ENCODE measurements at places on chromosomes 16 and 17.

DNA sequence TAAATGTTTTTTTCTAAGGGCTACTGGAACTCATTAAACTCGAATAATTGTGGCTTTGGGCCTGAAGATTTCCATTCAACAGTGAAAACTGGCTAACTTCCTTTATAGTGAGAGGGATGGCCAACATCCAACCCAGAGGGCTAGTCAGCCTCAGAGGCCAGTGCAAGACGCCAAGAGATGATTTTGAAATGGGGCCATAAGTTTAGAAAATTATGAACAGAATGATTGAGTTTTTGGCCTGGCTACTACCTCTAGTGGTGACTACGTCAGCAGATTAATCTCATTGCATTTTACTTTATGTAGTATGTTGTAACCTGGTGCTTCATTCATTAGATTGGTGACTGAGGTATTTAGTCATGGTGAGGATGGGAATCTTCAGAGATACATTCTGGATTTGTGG is 28.4 kb downstream of the HAPSTR1 start:
- DNase-seq = no peak

DNA sequence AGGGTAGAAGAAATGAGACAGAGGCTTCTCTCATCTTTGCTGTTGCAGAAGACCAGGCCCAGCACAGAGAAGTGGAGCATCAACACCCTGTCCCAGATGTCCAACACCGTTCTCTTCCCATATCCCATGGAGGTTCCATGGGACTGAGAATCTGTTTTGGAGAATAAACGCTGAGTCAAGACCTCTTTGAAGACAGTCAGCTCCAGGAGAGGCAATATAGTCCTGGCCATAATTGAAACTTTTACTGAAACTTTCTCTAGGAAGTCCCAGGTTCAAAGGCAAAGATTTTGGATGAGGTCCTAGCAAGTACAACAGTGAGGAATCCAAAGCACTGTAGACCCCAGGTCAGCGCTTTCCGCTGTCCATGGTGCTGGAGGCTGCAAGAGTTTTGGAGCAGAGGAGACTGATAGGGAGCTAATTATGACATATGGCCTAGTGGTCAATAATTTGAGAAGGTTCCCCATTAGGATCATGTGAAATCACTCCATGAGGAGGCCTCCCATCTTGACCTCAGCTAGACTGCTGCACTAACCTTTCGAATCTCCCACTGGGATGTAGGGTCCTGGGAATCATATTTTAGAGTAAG is 36.0 kb downstream of the OSBPL7 start:
- DNase-seq = no peak

DNA sequence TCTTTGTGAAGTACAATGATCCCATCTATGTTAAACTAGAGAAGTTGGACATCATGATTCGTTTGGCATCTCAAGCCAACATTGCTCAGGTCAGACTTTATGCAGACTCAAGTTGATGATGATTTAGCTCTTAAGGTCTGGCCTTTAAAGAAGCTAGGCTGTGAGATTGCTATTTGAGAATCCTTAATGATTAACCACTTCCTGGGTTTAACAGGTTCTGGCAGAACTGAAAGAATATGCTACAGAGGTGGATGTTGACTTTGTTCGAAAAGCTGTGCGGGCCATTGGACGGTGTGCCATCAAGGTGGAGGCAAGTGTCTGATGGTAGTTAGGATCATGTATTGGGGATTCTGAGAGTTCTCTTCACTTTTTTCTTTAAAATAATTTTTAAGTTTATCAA is 40.3 kb downstream of the AP2B1 start:
- no peak for DNase-seq

GRCh38 chr17:49681106-49681979 is 3.4 kb upstream of the SPOP start:
- no peak for DNase-seq

GRCh38 chr16:31471875-31472708 is at the start of gene TGFB1I1:
Gene TGFB1I1 (plus strand): TSS chr16:31472152. CDS start chr16:31472189, 37 bp downstream.
- peak; percentile 5 for DNase-seq

DNA sequence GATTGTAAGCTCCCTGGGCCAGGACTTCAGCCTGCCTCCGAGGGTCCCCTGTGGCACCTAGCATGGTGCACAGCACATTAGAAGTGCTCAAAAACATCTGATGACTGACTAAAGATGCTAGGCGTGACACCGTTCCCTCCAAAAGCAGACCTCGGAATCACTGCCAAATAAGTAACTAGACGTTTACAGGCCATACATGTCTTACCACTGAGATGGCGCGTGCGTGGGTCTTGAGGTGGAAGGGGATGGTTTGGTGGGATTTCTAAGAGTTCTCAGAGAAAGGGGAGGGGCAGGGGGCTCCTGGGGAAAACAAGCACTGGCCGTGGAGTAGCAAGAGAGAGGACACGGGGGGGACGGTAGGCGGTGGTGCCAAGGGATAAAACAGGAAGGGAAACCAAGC is 12.4 kb downstream of the MPO start:
- DNase-seq = no peak

DNA sequence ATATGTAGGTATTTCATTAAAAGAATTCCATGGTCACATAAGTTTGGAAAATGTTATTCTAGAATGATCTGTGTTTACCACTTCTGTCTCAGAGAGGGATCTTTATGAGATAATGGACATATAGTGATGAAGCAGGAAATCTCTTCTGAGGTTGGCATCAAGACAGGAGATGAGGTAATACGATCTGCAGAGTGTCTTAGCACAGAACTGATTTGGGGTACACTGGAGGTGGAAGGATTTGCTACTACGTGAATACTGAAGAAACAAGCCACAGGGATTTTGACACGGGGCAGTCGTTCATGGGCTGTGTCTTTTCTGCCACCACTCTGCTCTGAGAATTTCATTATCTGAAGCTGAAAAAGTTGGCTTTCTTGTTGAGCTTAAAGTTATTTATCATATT is 5.5 kb downstream of the CBFB start:
- DNase-seq = no peak

DNA sequence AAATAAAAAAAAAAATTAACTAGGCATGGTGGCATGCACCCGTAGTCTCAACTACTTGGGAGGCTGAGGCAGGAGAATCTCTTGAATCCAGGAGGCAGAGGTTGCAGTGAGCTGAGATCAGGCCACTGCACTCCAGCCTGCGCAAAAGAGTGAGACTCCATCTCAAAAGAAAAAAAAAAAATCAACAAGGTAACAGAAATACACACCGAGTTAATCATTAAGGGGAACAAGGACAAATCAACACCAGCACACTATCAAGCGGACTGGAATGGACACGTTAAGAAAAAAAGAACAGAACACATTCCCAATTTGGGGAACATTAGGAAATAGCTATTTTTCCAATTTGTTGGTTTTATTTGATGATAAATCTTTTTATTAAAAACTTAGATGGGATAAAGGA is 28.4 kb upstream of the GLG1 start:
- no peak for DNase-seq

DNA sequence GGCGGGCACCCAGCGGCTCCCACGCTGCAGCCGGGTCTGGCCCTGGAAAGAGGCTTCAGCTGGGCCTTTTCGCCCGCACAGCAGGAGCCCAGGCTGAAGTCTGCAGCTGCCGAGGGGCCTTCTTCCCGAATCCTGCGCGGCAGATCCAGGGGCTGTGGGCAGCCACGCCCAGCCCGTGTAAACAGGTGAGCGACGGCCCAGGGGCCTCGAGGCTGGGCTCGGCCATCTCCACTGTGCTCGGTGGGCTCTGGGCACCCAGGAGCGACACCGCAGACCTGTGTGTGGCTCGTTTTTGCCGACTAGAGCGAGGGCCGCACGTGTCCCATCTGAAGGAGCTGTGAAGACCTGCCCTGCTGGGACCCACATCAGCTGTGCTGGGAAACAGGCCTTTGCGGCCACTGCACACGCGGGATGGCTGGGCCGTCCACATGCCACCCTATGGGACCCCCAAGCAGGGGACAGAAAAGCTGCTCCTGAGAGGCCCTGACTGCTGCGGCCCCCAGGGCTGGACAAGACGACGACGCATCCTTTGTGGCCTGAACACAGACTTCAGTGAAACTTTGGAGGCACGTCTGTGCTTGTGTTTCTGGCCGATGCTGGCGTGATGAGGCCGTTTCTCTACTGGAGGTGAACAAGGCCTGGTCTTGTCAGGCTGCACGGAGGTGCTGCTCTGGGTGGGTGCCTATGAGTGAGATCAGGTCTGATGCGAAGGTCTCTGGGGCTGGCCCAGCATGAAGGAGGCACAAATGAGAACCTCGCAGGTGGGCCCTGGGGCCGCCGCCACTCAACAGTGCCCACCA is 5.2 kb upstream of the APRT start:
- DNase-seq = no peak

- no peak for DNase-seq
These were observed 20.6 kb downstream of the GLYR1 start for GRCh38 chr16:4826526-4826925.

DNA sequence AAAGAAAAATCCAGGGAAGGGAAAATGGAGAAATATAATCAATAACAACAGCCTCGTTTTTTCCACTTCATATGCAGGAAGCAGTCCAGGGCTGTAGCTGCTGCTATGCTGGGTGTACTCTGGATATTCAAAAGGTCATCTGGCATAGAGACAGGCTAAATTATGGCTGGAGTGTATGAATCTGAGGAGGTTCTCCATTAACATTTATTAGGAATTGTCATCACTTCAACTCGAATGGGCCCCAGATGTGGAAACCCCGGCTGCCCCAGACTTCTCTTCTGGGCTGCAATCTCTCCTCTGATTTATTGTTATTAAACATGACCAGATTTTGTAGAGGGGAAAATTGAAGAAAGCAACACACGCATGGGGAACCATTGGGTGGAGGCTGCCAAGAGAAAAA is 33.5 kb upstream of the SKAP1 start:
- DNase-seq = no peak

- DNase-seq = no peak
These were observed 176.8 kb upstream of the ASIC2 start for GRCh38 chr17:33469911-33470310.

- DNase-seq = no peak
These were observed 12.8 kb downstream of the ANKRD40CL start for GRCh38 chr17:50754521-50754920.

GRCh38 chr16:48203974-48204824 is 39.9 kb upstream of the LONP2 start:
- DNase-seq = no peak

GRCh38 chr17:42530952-42531454 is 5.0 kb upstream of the NAGLU start:
- DNase-seq = peak; percentile 49

DNA sequence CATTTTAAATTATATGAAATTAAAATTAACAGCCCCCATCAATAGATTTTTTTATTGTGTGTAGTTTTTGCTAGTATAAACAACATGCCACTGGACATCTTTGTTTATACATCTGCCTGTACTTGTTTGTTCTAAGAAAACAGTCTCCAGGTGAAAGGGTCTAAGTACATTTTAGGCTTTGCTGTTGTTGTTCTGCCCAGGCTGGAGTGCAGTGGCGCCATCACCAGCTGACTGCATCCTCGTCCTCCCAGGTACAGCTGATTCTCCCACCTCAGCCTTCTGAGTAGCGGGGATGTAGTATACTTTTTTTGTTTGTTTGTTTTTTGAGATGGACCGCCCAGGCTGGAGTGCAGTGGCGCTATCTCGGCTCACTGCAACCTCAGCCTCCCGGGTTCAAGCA is 25.5 kb downstream of the C17orf58 start:
- no peak for DNase-seq

GRCh38 chr17:32285746-32286517 is 20.3 kb downstream of the RHBDL3 start:
- no peak for DNase-seq

GRCh38 chr17:49316889-49317675 is 45.0 kb downstream of the ZNF652 start:
- DNase-seq = no peak

DNA sequence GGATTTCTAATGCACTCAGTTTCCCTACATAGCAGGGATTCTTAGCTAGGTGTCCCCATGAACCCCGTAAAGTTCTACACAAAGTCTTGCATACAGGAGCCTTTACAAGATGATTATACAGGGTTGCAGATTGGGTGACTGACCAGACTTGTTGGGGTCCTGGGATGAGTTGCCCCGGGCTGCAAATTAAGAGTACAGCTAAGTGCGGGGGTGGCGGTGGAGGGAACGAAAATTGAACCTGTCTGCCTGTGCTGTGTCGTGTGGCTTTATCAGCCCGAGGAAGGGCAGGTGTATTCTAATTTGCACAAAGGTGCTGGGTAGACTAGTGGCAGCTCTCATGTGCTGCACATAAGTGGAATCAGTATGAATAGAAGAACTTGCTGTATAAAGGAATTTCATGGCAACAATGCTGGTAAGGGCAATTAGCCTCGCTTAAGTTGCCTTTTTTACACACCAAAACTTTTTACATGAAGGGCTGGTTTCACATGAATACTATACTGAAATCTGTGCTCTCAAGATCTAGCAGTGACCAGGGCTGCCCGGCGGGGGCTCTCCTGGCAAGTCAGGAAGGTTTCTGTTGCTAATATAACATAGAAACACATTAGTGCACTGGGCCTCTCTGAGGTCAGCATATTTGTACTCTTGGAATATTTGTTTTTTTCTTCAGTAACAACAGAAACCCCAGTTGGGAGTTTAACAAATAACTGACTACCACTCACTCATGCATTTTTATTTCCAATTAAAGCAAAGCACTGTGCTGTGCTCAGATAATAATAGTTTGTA is 50.7 kb downstream of the ADCY7 start:
- DNase-seq = no peak

- no peak for DNase-seq
These were observed 5.7 kb upstream of the SALL1 start for GRCh38 chr16:51156807-51157200.
